Activated naive CD4-positive, alpha-beta T cell treated with anti-CD3 and anti-CD28 coated beads for 36 hours (primary cell): ENCODE measurements at places on chromosomes 3 and 15.

DNA sequence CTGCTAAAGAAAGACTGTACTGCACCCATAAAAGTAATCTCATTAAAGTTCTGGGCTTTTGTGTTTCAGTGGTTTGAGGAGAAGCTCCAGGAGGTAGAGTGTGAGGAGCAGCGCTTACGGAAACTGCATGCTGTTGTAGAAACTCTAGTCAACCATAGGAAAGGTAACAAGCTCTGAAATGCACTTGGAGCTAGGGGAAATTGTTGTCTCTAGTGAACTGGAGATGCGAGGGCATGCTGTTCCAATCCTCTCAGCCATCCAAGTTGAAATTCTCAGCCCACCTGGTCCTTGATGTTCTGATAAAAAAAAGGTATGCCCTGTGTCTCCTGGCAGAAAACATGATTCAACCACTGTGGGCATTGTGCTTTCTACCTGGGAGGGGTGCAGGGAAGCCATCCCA is 21.4 kb upstream of the SNX22 start:
- DNase-seq = no peak

DNA sequence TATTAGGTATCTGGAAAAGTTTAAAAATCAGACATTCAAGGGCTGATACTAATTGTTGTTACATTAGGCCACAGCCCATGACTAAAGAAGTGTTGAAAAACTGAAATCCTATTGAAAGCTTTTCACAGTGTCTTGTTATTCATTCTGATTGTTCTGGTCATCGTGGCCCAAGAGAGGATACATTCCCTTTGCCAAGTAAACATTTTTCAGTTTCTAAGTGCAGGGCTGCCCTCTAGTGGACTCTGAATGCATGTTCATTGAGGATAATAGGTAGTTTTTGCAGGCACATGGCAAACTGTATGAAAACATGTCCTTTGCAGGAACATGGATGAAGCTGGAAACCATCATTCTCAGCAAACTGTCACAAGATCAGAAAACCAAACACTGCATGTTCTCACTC is 181.1 kb downstream of the MYRIP start:
- peak; percentile 49 for DNase-seq

DNA sequence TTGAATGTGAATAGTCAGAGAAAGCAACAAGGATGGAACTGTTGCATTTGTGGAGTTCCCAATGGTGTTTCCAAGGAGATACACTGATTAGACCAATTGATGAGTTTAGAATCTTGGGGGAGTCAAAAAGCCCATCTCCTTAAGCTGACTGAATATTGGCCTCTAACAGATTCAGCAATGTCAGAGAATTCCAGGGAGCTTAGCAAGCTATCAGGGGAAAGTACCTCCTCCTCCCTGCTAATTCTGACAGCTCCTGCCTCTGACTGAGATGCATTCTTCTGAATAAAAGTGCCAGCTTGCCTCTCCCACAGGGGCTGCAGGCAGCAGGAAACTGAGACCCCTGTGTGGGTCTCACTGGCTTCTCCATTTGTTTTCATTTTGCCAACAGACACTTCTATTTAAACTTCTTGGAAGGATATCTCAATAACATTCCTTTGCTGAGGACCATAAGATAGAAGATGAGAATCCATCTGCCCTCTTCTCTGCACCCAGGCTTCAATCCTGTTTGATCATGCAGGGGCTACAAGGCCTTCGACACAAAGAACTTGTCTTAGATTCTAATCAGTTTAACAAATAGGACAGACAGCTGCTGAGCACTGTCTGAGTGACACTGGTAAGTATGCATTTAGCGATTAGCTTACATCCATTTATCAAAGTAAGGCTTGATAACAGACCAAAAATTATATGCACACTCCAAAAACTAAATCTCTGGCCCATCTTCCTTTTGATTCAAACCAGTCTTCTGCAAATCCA is 1080.8 kb downstream of the TUSC7 start:
- DNase-seq = no peak

GRCh38 chr3:173954647-173955046 is 557.1 kb downstream of the NLGN1 start:
- no peak for DNase-seq

DNA sequence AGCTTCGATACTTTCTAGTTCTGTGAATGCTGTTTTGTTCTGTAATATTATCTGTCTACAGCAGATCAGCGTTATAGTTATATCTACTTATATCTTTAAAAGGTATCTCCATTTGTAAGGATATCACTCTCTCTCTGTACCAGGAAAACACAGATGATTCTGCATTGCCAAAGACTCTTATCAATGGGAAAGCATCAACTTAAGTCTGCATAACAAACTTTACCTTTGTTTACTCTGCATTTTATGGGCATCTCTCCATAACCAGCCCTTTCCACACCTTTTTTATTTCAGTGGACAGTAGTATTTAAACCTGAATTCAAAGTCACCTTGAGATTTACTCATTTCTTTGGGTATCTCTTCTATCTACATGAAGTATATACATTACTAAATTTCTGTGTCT is 238.7 kb upstream of the GRM7 start:
- no peak for DNase-seq

- peak; percentile 45 for DNase-seq
These were observed 1.0 kb downstream of the ANP32A start for GRCh38 chr15:68819495-68820294.
